Neuronal stem cell (in vitro differentiated cells): ENCODE measurements at places on chromosomes 12 and 14.
A peak's percentile ranks its signal among the peaks of the same experiment; 100 is the strongest.

DNA sequence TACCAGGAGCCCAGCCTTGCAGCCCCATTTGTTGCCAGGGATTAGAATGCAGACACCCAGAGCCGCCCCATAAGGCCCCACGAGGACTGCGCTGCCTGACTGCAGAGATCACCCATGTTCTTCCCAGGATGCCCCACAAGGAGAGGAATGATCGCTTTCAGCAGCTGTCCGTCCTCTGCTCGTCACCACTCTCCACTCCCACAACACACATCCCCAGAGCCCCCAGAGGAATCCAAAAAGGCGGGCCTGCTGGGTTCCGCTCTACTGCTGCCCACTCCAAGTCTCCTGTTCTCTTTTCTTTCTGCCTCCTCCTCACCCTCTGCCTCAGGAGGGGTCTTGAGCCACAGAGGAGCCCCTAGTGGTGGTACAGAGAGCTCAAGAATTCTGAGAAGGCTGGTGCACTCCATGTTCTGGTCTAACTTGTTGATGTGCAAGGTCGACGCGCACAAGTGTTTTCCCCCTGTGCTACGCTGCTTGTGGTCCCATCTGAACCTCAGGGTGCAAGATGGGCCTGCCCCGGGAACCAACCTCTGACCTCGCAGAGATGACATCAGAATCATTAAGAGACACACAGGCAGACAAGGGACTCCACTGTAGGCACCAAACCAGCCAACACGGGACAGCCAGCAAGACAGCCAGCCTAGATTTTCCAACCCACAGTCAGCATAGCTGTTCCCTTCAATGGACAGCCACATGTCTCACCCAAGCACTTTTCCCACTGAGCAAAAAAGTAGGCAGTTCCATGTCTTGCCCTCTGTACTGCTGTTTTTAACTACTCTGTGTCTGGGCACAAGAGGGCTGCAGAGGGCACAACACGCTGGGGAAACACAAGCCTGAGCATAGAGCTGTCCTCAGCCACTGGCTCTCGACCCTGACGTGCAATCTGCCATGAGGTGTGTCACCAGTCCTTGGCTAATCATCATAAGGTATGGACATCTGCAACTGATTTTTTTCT lies 29.9 kb downstream of the PXN start:
- DNase-seq: no peak

- no peak for DNase-seq
Observed at GRCh38 chr12:107233551-107233950, 140.2 kb upstream of the CRY1 start.

GRCh38 chr12:105453316-105453715 lies 122.8 kb downstream of the C12orf75 start:
- DNase-seq: no peak

- DNase-seq: no peak
Observed at GRCh38 chr12:3307389-3307788, 183.6 kb upstream of the PRMT8 start.

DNA sequence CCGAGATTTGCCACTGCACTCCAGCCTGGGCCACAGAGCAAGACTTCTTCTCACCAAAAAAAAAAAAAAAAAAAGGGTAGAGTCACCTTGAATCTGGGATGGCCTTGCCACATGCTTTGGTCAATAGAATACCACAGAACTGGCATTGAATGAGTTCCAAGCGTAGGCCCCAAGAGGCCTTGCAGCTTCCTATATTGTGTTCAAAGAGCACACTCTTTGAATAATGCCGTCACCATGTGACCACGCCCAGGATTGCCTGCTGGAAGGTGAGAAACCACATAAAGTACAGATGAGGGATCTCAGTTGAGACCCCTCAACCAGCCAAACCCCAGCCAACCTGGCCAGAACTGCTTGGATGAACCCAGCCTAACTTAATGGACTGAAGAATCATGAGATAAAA lies 239.2 kb upstream of the AMIGO2 start:
- no peak for DNase-seq

DNA sequence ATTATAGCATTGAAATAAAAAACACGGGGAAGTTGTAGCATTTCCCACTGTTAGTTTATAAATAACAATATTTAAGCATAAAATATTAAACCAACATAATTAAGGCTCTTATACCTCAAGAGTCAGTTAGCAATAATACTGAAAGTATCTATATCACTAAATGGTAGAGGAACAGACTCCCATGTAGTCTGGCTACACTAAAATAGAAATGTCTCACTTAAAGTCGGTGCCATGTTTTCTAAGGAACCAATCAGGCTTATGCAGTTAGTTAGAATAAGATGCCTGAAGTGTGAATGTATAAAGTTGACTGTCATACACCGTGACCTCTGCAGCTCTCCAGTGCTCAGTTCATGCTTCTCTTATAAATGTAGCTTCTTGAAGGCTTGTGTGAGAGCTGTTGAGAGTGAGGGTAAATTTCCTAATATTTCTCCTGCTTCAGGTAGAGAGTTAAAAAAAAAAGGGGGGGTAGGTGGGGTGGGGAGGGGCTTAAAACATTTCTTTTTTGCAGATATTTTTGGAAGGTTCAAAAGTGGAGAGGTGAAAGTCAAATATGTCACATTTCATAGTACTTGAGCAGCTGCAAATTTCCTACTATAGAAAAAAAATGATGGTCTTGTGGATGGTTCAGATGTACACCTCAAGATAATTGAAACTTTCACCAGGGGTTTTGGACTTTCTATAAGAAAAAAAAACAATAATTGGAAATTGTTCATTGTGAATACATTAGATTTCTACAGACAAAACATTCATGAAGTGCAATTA lies 64.5 kb downstream of the PTCSC3 start:
- no peak for DNase-seq

DNA sequence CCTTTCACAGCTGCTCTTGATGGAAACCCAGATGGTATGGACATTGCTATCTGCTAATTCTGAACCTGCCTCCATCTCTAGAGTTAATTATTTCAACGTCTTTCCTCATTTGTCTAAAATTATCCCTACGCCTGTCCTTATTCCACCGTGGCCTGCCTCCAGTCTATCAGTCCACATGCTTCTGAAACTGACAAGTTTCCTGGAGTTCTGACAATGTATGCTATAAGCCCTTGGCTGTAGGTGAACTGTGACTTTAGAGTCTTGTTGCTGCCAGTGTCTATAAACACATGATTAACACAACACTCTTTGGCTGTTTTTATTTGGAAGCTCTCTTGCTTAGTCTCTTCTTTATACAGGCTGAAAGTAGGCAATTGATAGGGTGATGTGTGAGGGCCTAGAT lies 1052.9 kb downstream of the TMTC2 start:
- DNase-seq: no peak

GRCh38 chr14:76773188-76773885 lies 12.1 kb downstream of the VASH1 start:
- DNase-seq: no peak

DNA sequence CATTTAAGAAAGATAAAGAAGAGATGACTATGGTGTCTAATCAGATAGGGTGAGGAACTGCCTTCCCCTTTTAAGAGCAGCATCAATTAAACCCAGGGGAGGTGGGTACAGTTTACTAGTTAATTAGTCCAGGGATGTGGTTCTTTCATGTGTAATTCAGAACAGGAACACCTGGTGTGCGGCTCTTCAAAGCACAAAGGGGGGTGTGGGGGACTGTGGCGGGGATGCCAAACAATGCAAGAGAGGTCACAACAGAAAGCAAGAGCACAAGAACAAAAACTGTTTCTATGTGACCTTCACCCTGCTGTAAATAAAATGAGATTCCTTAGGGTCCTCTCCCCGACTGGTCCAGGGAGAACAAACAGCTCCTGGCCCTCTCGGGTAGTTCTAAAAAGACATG lies 183.9 kb upstream of the SOX5 start:
- peak; percentile 48 for DNase-seq

GRCh38 chr12:99522456-99522855 lies 125.1 kb upstream of the GARIN6 start:
- DNase-seq: no peak
